Activated CD8-positive, alpha-beta memory T cell treated with anti-CD3 and anti-CD28 coated beads, Interleukin-2, amount 50 U/mL, for 4 hours (primary cell): ENCODE measurements at places on chromosomes 4 and X.
A peak's percentile ranks its signal among the peaks of the same experiment; 100 is the strongest.

DNA sequence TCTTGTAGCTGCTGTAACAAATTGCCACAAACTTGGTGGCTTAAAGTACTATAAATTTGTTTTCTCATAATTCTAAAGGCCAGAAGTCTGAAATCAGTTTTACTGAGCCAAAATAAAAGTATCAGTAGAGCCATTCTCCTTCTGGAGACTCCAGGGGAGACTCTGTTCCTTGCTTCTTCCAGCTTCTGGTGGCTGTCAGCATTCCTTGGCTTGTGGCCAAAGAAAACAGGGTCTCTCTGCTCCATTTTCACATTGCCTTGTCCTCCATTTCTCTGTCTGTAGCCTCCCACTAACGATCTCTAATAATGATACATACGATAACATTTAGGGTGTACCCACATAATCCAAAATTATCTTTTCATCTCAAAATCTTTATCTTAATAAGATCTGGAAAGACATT lies 200.4 kb downstream of the MAB21L2 start:
- DNase-seq = no peak

- no peak for DNase-seq
Measured at GRCh38 chrX:3678328-3678727, 35.1 kb downstream of the PRKX start.

GRCh38 chr4:26772096-26772873 lies 88.4 kb upstream of the STIM2 start:
- no peak for DNase-seq

GRCh38 chr4:144499777-144500176 lies 146.2 kb upstream of the HHIP start:
- no peak for DNase-seq

GRCh38 chr4:30757357-30757756 lies 37.2 kb downstream of the PCDH7 start:
- DNase-seq = no peak

GRCh38 chr4:99033956-99034355 lies 38.4 kb downstream of the METAP1 start:
- DNase-seq = no peak

GRCh38 chrX:10833299-10834169 lies 213.1 kb upstream of the MID1 start:
- DNase-seq = no peak

DNA sequence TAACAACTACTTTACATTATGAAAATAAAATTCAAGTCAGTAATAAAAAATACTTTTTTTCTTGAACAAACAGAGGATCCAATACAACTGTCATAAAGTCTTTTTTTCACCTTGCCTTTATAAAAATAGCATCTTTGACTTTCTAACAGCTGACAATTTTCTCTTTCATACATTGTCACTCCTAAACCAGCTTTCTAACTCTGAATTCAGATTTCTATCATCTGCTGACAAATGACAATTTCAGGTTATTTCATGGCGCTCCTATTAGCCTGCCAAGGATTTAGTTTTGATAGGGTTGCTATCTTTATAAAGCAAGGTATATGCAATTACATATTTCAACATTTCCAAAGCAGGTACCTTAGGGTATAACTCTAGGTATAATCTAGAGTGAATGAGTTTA lies 14.6 kb downstream of the NAA11 start:
- DNase-seq = no peak

DNA sequence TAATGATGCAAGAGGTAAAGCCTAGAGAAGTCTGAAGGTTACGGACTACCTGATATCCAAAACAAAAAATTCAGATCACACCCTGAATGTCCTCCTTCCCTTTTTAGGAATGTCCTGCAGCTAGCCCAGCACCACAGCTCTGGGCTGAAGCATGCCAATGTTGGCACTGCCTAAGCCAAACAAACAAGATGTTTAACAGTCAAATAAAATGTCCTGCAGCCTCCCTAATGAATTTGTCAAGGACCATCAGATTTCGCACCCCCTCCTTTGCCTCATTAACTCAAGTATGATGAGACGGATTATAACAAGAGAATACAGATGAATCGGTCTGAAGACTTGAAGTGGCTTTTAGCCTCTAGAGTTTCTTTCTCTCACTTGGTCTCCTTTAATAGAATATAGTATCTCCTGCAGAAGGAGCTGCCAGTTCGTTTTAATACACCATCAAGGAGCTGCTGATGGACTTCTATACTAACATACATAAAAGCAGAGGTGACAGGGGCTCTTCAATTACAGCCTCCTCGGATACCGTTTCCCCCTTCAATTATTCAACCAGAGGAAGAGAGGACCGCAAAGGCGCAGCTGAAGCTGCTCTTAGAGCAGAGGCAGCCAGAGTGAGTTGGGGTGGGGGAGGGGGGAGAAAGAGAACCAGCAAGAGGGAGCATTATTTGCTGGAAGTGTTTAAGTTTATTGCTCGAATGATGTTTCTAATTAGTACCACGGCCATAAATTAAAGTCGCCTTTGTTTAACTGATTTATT lies 3.0 kb upstream of the MAB21L2 start:
- DNase-seq = no peak

DNA sequence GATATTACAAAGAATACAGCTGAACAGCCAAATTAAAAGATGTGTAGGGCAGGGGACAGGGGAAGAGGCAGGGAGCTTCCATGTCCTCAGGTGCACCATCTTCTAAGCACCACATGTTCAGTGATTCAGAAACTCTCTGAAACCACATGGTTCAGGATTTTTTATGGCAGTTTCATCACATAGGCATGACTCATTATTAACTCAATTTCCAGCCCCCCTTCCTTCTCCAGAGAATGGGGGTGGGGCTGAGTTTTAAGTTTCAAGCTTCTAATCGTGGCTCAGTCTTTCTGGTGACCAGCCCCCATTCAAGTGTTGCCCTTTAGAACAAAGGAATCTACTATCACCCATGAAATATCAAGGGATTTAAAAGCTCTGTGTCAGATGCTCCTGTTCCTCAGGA lies 317.8 kb upstream of the GALNT7 start:
- DNase-seq = no peak

- DNase-seq = no peak
Measured at GRCh38 chrX:150841456-150842197, 56.8 kb downstream of the CD99L2 start.

DNA sequence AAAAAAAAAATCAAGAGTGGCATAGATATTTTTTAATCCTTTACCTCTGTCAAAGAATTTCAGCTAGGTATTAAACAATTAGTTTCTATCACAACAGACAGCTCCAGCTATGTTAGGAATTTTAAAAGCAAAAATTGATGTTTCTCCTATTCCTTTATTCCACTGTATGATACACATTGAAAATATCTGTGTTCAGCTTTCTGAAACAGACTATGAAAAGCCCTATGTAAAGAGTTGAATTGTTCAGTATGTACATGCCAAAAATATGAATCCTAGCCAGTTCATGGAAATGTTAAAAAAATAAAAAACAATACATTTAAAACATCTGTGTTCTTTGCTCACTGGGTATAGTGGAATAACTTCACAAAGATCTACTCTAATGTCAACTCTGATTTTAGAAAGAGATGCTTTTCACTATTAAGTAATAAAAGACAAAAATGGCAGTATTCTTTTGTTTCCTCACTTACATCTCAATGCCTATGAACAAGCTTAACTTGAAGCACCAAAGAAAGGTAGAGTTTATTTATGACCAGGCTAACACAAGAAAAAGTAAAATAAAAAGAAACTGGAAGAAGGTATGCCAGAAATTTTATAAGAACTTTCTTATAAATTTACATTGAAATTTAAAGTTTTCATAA lies 32.1 kb downstream of the FBXW7 start:
- no peak for DNase-seq

DNA sequence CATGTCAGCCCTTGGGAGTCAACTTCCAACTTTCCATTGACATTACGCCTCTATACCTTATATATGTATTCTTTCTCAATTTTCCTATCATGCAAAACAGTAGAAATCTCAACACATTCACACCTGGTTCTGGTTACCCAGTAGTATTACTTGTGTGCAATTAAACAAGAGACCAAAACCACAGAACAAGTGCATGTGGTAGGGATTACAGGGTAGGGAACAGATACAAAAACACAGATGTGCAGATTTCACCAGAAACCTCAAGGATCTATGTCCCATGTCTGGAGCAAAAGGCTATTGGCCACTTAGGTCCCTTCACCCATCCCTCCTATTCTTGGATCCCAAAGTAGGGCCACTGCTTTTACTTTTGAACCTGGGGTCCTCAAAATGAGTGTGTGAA lies 143.6 kb upstream of the ZCCHC13 start:
- no peak for DNase-seq

DNA sequence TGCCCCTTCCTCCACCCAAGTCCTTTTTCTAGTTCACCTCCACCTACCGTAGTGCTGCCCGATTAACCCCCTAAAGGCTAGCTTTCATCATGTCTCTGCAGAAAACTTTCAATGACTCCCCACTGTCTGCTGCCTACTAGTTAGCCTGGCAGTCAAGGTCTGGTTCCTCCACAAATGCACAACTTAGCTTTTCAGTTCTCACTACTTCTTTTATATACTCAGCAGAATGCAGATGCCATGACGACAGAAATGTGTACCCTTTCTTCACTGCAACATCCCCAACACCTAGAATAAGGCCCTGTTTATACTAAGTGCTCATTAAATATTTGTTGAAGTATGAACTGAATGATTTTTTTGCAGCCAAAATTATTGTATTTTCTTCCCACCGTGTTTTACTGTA lies 30.9 kb upstream of the RASGEF1B start:
- no peak for DNase-seq

GRCh38 chrX:40108959-40109287 lies 11.2 kb upstream of the BCOR start:
- peak; percentile 72 for DNase-seq

DNA sequence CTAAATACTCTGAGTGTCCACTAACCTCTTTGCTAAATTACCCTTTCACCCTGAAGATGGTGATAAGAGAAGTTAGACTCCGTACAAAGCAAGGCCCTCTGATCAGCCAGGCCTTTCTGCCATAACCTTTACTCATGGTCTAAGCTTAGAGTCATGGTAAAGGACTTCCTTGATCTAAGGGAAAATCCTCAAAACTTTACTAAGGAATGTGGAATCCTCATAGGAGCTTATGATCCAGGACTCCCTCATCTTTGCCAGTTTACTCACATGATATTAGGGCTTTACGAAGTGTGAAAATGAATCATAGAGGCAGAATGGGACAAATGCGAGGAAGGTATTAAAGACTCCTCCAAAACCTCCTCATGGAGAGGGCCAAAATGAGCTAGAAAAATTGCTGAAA lies 7.9 kb upstream of the FAM13A start:
- no peak for DNase-seq

- DNase-seq = no peak
Measured at GRCh38 chr4:2800691-2801596, 8.1 kb downstream of the SH3BP2 start.
